Activated T-helper 9 cell treated with anti-CD3 and anti-CD28 coated beads, Interleukin-2, amount 50 U/mL, for 16 hours (primary cell): ENCODE measurements at places on chromosomes 1 and 21.
A peak's percentile ranks its signal among the peaks of the same experiment; 100 is the strongest.

GRCh38 chr1:24828183-24828886 lies 83.1 kb downstream of the CLIC4 start:
- no peak for DNase-seq

DNA sequence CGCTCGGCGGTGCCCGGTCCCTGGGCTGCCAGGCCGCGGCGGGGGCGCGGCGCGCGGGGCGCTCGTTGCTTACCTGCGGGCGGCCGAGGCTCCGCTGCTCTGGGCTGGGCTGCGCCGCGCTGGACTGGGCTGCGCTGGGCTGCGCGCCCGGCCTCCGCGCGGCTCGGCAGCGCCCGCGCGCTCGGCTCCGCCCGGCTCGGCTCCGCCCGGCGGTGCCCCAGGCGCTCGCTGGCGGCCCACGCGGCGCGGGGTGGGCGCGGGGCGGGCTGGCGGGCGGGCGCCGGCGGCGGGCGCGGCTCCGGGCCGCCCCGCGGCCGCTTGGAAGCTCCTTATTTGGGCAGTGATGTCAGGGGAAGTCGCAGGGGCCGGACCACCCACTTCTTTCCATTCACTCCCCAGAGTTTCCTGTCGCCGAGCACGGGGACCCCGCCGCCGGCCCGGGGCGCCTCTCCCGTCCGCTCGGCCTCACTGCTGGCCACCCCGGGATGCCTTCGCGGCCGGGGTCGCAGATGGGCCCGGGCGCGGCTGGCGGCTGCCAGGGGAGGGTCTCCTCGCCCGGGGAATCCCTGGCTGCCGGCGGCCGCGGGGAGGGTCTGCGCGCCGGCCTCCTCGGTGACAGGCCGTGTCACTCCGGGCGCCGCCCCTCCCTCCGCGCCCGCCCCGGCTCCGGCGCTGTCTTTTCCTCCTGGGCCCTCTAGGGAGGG lies 177.7 kb upstream of the EDN2 start:
- peak; percentile 70 for DNase-seq

DNA sequence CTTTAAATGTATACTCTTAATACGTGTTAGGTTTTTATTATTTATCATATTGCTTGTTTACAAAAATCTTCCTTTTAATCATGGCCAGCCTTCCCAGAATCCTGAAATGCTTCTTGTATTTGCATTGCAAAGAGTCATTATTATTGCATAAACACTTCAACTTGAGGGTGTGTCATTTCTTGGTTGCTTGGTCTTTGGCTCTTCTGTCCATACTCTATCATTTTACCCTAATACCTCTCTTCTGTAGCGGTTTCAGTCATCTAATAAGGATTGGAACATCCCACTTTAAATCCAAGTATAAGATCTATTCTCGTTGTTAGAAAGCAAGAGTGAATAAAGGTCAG lies 200.6 kb upstream of the CACYBP start:
- no peak for DNase-seq

DNA sequence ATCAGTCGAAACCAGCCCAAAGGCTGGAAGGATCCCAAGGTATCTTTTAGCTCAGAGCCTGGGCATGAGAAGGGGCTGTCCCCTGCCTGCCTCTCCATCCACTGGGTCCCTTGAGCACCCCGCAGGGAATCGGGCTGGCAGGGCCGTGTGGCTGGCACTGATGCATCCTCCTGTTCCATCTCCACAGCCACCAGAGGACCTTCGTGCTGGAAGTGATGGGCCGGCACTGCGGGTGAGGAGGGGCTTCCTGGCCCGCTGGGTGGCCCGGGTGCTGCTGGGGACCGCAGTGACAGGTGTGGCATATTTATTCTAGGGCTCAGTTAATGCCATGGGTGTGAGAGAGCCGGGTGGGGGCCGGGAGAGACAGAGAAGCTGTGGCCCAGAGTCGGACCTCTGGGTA lies 13.6 kb downstream of the PFKL start:
- no peak for DNase-seq

DNA sequence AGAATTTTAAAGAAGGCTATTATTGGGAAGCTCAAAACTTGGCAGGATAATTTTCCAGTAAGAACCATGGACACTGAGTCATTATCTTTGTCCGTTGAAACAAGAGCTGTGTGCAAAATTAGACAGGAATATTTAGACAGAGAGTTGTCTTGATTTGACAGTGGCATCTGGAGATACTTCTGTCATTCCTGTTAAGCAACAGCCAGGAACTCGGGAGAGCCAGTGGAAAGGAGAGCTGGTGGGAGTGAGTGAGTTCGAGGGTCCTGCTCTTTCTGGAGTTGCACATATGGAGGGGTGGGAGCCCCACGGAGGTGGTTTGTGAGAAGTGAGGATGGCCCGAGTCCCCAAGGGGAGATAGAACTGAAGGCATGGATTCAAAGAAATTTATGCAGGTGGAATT lies 3.1 kb downstream of the COQ8A start:
- no peak for DNase-seq

GRCh38 chr1:207054491-207054890 lies 1.4 kb downstream of the PFKFB2 start:
- no peak for DNase-seq

- no peak for DNase-seq
Measured at GRCh38 chr1:69256036-69256435, 311.7 kb upstream of the LRRC7 start.

GRCh38 chr1:152029144-152029928 lies 7.5 kb downstream of the S100A11 start:
- DNase-seq, result no peak

GRCh38 chr1:54465351-54465811 lies 59.2 kb upstream of the SSBP3 start:
- DNase-seq, result no peak

DNA sequence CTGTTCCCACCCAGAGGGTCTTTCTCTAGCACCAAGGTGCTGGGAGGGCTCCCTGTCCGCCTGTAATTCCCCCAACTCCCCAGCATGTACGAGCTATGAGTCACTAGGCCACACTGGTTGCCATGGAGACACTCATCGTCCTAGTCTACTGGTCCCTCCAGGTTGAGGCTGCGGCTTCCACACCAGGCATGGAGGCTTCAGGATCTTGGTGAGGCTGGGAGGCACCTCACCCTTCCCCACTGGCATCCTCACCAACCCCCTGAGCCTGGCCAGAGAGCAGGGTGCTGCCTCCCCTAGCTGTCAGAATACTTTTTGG lies 75.6 kb upstream of the KAZN start:
- no peak for DNase-seq
